ENCODE measurements at places on chromosomes 6 and 20.

- DNase-seq = no peak
Measured at GRCh38 chr6:157669747-157670216, 153.3 kb upstream of the SNX9 start.

- no peak for DNase-seq
Measured at GRCh38 chr6:14406614-14407331, 289.2 kb downstream of the CD83 start.

- no peak for DNase-seq
Measured at GRCh38 chr20:53934421-53935343, 135.7 kb downstream of the BCAS1 start.

DNA sequence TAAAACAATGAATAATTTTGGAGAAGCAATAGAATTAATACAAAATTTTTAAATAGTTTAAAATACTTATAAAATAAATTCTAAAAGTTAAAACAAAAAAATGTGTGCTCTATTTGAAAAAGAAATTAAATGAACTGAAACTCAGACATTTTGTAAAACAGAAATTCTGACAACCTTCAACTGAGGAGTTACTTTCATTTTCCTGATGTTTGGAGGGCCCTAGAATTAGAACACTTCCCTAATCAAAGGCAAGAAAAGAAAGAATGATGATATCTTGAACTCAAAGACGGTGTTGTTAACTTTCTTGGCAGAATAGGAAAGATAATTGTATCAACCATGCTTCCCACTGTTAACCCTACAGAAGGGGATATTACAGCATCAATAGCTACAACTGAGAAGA, 27.9 kb downstream of the SNX14 start:
- no peak for DNase-seq

DNA sequence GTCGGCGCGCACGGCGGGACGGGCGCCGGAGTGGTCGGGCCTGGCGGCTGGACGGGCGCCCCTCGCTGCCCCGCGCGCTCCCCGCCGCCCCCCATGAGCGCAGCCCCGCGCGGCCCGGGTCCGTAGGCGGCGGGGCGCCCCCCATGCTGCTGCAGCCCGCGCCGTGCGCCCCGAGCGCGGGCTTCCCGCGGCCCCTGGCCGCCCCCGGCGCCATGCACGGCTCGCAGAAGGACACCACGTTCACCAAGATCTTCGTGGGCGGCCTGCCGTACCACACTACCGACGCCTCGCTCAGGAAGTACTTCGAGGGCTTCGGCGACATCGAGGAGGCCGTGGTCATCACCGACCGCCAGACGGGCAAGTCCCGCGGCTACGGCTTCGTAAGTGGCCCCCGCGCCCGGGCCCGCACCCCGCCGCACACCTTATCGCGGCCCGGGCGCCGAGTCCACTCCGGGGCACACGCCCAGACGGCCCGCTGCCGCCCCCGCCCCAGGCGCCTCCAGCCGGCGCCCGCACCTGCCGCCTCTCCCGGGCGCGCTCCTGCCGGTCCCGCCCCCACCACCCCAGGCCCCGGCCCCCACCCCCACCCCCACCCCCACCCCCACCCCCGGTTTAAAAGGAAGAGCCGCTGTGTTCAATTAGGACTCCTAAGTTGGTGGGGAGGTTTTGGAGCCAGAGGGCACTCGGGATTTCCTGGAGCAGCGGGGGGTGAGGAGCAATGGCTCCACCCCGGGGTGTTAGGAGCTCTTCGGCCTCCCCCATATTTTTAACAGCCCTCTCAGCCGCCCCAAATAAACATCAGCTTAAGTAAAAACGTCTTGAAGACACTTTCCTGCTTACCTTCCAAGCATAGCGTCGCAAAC, 474 bp downstream of the RBM38 start:
- DNase-seq = peak; percentile 72

DNA sequence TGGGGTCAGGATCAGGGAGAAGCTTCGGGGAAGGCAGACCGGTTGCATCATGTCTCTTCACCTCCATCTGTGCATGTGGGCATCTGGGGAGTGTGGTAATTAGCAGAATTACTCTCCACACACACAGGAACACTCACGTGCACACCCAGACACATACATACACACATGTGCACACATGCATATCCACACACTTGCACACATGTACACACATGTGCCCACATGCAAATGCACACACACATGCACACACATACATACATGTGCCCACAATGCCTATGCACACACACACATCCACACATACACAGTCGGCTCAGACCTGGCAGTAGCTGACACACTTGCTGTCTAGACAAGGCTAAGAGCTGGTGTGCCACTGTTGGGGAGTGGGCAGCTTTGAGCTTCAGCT, 212.3 kb upstream of the PMEPA1 start:
- DNase-seq = no peak

Measured in hematopoietic multipotent progenitor cell treated with erythropoietin and hydrocortisone succinate and interleukin-3 and kit ligand, for 17 days (in vitro differentiated cells).